ENCODE measurements at places on chromosomes 2 and 18. TPM values are rescaled to one million over a fixed set of nuclear protein-coding genes. Genes with fewer than 3 reads are reported as not detected.

Gene SPDYA
- total RNA-seq = 0.35 TPM

Gene COLEC11
- total RNA-seq = 1.9 TPM

Gene EMILIN1
- total RNA-seq = 25.8 TPM

Gene ABCG8
- 0.32 TPM for total RNA-seq

Gene CHMP1B
- total RNA-seq = 28.6 TPM

Gene MC5R
- total RNA-seq = not detected

Gene EIF2AK3
- 4.3 TPM for total RNA-seq

Gene SNRNP27
- 58.3 TPM for total RNA-seq

Gene CROCC2
- total RNA-seq = not detected

Gene NTSR2
- total RNA-seq = not detected

Gene ZNF521
- total RNA-seq = 29.6 TPM

Gene POU3F3
- total RNA-seq = not detected

Gene SMAD4
- 94.7 TPM for total RNA-seq

Gene RASGRP3
- 55.7 TPM for total RNA-seq

Gene MOCOS
- total RNA-seq = 0.38 TPM

Gene LRRC30
- total RNA-seq = not detected

Gene RNF125
- 5.6 TPM for total RNA-seq

Gene TNFRSF11A
- 1.1 TPM for total RNA-seq

Gene TANC1
- 62.4 TPM for total RNA-seq

Gene MOB1A
- total RNA-seq = 59.3 TPM

Gene DSG1
- 0.68 TPM for total RNA-seq

Gene MC2R
- total RNA-seq = not detected

Gene PLGLB1
- 1.4 TPM for total RNA-seq

Gene IL36G
- total RNA-seq = not detected
